ENCODE measurements at places on chromosomes 2 and 18. TPM values are rescaled to one million over a fixed set of nuclear protein-coding genes. Genes with fewer than 3 reads are reported as not detected.
A peak's percentile ranks its signal among the peaks of the same experiment; 100 is the strongest.

DNA sequence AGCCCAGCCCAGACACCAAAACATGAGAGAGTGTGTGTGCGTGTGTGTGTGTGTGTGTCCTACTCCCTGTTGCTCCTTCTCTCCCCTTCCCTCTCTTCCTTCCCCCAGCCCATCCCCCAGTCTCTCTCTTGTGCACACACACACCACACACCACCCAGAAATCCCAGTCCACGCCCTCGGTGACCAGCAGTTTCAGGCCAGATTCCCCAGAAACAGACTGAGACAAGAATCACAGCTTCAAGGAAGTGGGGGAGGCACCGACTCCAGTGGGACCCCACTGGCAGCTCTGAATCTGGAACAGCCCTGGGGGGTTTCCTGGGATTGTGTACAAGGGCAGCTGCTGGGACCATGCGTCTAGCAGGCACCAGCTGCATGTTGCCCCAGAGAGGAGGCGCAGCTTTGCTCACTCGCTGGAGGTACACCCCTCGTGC lies 113.5 kb downstream of the NDUFA10 start:
- DNase-seq: no peak
- no peak overlapping the region for H3K4me3 ChIP-seq
- no peaks in the 10 kb centered on the region for H3K36me3 ChIP-seq
- peak overlapping the region; percentile 25 for H3K27ac ChIP-seq
- no peaks in the 10 kb centered on the region for H3K27me3 ChIP-seq

Gene GKN2
- total RNA-seq: not detected

Gene CTAGE1
- not detected for total RNA-seq

Gene ITM2C
- 45.2 TPM for total RNA-seq
